ENCODE measurements at places on chromosomes 4 and X.

GRCh38 chrX:151177141-151178027, 1.0 kb downstream of the GPR50 start:
- DNase-seq: no peak

DNA sequence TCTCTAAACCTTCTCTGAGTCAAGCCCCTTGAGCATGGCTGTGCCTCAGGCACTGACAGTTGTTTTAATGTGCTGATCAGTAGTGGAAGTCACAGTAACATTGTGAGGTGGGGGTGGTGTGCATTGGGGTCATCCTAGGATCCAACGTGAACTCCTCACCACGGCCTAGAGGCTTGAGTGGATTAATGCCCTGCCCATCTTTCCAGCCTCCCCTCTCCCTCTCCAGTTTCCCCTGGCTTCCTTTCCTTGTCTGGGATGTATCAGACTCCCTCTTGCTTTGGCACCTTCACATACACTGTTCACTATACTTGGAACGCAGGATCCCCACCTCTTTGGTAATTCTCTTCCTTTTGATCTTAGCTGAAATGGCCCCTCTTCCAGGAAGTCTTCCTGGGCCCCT, 13.3 kb upstream of the PJA1 start:
- DNase-seq: no peak

GRCh38 chrX:7254144-7254543, 106.2 kb upstream of the PUDP start:
- DNase-seq: no peak

DNA sequence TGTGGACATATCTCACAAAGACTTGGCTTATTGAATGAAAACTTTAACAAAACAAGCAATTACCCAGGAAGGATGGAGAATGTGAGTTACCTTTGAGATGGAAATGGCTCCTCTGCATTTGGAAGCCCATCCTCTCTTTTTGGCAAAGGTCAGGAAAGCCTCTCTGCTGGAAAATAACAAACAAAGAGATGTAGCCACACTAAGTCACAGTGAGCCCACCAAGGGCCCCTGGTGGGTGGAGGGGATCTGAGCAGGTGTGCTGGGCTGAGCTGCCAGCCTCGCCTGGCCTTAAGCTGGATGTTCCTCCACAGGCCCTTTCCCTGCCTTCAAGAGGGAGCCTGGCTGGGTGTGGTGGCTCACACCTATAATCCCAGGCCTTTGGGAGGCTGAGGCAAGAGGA, 269.2 kb downstream of the HNRNPD start:
- no peak for DNase-seq

DNA sequence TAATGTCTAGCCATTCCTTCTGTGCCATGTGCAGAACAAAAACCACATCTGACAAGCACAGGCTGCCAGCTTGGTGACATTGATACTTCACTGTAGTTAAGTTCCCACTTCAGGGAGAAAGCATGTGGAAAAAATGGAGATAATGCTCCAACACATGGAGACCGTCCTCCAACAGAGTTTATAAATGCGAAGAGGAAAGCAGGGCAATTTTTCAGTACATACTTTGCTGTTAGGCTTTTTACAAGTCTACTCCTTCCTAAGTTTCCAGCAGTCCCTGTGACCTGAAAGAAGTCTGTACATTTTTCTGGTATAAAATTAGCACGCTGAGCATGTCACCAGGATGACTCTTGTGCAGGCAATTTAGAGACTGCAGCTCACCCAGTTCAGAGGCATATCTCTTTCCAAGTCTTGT, 766.9 kb upstream of the IGFBP7 start:
- DNase-seq: no peak

DNA sequence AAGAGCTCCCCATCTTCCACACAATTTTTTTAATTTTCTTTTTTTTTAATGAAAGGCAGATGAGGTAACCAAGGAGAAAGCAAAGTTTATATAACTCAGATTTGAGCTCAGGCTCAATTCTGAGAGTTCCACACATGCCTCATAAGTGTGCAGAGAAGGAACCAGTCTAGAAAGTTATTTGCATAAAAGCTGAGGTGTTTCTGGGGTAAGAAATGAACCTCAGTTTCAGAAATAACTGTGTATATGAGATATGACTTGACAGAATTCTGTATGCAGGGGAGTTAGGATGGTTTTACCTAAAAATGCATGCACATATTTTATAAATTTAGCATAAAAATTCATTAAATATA, 51.3 kb downstream of the DTHD1 start:
- no peak for DNase-seq

DNA sequence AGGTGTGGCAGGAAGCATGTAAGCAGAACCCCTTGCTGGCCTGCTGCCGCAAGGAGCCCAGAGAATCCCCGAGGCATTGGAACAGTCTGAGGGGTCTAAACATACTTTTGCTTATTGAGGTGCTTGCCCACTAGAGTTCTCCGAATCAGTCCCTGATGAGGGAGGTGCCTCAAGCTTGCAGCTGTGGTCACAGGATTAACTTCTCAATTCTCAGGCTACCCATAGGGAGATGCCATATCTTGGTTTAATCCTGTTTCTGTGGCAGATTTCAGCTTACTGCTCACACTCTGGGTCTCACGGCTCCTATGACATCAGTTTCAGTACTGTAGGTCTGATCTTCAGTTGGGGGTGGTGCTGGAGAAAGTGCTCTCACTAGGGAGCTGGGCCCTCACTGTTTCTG, 39.9 kb downstream of the CCNG2 start:
- DNase-seq: no peak

GRCh38 chrX:122906726-122907125, 277.4 kb upstream of the GRIA3 start:
- DNase-seq: no peak

DNA sequence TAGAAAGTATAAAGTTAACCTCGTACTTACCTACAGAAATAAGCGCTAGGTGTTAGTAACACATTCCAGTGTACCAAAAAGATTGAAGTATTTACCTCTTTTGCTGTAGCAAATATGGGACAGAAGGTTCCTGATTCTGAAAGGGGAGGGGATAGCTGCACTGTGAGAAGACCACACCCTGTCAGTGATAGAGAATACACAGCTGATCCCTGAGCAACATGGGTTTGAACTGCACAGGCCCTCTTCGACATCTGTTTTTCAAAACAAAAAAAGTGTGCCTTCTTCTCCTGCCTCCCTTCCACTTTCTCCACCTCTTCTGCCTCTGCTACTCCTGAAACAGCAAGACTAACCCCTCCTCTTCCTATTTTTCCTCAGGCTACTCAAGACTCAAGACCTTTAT, 201.8 kb upstream of the SLIT2 start:
- no peak for DNase-seq

DNA sequence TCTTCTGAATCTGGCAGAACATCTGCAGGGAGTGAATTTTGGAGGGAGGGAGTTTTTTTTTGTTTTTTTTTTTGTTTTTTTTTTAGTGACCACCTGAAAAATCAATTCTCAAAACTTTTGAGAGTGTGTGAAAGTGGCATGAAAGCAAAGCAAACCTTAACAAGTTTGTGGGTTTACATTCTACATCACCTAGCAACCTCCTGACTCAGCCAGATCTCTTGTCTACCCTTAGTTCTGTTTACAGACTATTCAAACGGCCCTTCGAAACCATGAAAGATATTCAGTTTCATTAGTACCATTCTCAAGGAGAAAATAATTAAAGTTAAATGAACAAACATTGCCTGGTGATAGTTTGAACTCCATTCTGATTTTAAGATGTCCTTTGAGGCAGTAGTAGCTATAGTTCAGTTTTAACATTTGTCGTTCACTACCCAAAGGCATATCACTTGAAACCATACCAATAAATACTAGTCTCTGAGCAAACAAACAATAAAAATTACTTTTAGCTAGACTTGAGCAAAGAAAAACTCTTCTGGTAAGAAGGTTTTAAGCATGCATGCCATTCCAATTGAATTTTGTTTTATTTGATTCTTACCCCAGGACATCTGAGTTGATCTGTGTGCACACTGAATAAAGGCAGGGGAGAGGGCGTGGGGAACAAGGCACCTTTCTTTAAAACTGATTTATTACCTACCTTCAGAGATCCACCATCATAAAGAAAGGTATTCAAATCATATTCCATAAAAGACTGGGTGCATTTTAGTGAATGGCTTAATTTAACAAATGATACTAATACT, 137.7 kb downstream of the ARX start:
- no peak for DNase-seq

- DNase-seq: no peak
These were observed 13.6 kb upstream of the HELT start for GRCh38 chr4:185004562-185005218.

GRCh38 chr4:56197387-56197786, 189.9 kb downstream of the AASDH start:
- no peak for DNase-seq

GRCh38 chr4:144716778-144717177, 70.8 kb downstream of the HHIP start:
- no peak for DNase-seq

- no peak for DNase-seq
These were observed at the start of gene DDIT4L for GRCh38 chr4:100189820-100190642. Gene DDIT4L, minus strand, starts transcription at chr4:100190468. Its CDS starts 485 bp downstream, at chr4:100189983.

DNA sequence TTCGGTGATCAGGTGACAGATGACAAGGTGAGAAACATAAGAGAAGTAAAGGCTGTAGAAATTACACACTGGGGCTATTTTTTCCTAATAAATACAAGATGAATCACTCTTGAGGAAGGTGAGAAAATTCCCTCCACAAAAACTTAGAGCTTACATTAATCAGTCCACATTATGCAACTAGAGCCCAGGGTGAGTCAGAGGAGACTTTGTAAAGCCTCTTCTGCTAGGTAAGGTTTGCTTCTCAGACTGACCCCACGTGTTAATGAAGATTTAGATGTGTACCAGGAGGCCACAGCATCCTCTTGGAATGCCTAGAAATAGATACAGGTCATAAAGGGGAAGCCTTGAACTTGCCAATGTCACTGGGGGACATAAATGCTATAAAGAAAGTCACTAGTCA, 396.0 kb upstream of the SMIM31 start:
- DNase-seq: no peak

DNA sequence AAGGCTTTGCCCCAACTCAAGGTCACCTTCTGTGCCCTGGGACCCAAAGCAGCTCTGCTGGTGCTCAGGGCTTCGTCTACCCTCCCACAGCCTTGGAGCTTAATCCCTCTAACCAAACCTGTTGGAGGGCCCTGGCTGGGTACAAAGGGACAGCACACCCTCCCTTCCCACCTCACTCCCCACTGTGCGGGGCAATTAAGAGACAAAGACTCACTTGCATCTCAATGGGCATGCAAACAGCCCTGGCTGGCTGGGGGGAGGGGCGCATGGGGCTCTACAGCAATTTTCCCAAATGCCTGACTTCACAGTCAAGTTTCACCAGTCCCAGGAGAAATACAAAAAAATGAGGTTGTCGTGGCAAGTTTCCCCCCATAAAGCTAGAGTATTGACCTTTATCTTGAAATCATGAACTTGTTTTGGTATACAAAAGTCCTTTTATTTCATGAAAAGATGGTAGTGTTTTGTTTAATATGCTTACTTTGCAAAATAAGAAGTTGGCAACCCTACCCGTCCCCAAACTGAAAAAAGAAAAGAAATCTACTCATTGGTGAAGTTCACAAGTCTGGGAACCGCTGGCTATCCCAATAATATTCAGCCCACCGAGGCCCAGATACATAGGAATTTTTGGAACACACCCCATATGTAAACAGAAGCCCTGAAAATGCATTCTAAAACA, 4.1 kb upstream of the CD99L2 start:
- no peak for DNase-seq

- DNase-seq: no peak
These were observed 243.5 kb upstream of the KCNIP4 start for GRCh38 chr4:22192084-22192511.

GRCh38 chr4:79042079-79042674, 102.9 kb upstream of the PAQR3 start:
- no peak for DNase-seq

- DNase-seq: no peak
These were observed 68.4 kb downstream of the PSAPL1 start for GRCh38 chr4:7366180-7366945.

DNA sequence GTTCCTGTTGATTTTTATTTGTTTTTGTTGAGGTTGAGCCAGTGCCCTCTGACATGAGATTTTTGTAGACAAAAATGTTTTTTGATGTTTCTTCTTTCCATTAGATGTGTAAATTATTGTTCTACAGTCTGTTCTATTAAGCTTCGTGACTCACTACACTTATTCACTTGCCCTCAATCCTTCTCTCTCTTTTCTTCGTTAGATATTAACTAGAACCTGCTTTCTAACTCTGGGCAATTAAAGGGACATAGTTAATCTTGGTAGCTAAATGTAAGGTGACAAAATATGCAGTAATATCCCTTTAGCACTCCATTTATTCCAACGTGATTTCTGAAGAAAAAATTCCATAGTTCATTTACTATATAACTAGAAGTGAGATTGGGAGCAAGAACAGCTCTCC, 333.9 kb downstream of the PDHA2 start:
- DNase-seq: no peak

- peak; percentile 65 for DNase-seq
These were observed 101.9 kb downstream of the MAML3 start for GRCh38 chr4:140052050-140052449.

DNA sequence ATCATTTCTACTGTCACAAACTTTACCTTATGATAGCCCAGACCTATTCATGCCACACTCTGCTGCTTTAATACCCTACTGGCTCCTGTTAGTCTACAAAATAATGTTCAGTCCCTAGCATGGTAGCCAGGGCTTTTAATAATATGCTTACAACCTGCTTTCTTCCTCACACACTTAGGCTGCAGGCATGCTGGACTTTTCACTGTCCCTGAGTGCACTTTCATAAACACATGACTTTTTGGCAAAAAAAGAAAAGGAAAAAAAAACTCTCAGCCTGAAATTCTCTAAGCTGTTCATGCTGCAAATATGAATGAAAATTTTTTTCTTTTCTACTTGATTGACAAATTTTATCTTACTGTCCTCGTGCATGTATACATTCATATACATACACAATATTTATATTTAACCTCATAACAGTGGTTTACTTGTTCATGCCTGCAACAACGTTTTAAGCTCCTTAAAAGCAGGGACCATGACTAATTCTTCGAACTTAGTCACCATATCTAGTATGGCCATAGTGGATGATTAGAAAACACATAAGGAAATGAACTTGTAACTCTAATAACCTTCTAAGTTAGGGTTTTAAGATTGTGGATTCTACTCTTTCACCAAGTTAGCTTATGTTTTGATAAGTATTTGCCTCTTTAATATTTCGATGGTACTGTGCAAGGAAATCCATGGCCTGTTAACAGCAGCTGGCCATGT, 229.5 kb downstream of the SPCS3 start:
- no peak for DNase-seq

- no peak for DNase-seq
These were observed 34.4 kb upstream of the MSMO1 start for GRCh38 chr4:165293061-165293460.

DNA sequence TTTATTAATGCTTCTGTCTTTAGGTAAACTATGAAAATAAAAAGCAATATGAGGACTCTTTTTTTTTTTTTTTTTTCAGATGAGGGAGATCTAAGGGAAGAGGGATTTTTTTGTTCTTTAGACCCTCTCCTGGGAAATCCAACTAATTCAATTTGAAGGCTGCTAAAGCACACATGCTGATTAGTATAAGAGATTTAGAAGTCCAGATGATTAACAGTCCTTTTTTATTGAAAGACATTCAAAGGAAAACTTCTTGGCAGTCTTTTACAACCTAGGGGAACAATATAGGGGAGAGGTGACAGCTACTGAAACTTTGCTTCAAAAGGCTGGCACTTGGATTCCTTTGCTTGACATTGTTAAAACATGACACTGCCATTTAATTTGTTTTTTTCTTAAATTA, 602.5 kb downstream of the RAPGEF2 start:
- DNase-seq: no peak
